Kidney capillary endothelial cell (primary cell): ENCODE measurements at places on chromosomes 4 and X.

DNA sequence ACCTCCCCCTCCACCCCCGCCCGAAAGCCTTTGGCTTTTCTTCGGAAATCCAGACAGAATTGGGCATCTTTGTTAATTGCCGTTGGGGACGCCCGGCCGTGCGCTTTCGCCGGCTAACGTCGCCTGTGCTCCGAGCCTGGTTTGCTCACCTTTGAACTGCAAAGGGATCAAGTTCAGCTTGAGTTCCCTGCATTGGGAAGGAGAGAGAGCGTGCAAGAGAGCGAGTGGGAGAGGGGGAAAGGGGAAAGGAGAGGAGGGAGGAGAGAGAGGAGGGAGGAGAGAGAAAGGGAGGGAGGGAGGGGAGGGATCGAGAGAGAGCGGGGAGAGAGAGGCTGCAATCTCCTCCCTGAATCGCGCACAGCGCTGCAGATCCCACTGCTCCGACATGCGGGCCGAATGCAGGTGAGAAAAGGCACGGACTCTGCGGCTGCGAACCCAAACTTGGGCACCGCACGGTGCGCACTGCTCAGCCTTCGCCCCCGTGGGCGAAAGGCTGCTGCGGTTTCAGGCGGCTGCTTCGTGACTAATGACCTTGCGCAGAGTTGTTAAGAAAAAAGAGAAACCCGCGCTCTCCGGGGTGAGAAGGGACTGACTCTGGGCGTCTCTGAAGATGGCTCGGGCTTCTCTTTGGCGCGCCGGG is at the start of gene PCDH7:
TSS of gene PCDH7 (plus strand) at position 349 of the 640 bp plus-strand sequence. CDS start 1,054 bp downstream, outside the sequence.
- DNase-seq, result peak; percentile 30

DNA sequence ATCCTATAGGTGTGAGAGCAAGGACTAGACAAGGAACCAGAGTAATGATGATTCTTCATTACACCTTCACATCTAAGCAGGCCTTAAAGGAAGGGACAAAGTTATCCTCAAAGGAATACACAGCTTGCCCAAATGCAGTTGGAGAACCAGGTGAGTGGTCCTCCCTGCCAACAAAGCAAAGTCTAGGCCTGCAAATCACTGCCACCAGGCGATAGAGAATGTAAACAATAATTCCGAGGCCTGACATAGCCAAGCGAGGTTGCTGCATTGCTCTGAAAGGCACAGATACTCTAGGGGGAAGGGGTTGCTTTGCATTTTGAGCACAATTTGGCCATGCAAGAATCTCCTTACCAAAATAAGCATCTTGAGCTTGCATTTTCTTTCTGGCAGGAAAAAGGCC is 178.2 kb upstream of the FAT1 start:
- no peak for DNase-seq

DNA sequence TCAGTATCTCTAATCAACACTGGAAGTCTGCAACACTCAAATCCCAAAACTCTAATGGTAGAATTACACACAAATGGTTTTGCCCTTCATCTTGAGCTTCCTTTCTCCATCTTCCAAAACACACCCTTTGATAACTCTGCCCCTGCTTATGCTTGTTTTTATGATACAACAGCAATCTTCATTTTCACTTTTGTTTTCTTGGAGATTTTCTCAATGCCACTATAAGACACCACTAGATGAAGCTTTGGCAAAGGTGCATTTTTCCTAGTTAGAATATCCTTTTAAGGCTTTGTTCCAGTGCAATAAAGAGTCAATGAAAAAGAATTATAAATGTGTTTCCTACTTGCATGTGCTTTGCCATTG is 472.4 kb upstream of the NWD2 start:
- no peak for DNase-seq

- no peak for DNase-seq
Measured at GRCh38 chr4:102543030-102543928, 42.1 kb downstream of the NFKB1 start.

- DNase-seq, result no peak
Measured at GRCh38 chr4:151569650-151570049, 160.7 kb downstream of the FHIP1A start.

GRCh38 chr4:80846210-80846609 is 184.3 kb upstream of the BMP3 start:
- no peak for DNase-seq

DNA sequence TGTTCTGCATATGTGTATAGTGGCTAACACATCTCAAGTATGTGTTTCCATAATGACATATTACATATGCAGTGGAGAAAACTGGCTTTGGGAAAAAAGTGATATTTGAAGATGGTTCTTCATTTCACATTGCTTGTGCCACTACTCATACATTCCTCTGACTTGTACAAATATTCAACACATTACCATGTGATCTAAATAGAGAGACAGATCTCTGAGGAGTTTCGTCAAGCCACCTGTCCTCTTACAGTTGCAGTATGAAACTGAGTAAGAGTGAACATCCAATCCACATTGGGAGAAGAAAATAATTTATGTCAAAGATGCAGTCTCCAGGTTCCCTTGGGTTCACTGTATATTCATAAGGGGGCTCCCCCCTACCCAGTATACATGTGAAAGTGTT is 123.9 kb downstream of the KDR start:
- DNase-seq, result no peak

DNA sequence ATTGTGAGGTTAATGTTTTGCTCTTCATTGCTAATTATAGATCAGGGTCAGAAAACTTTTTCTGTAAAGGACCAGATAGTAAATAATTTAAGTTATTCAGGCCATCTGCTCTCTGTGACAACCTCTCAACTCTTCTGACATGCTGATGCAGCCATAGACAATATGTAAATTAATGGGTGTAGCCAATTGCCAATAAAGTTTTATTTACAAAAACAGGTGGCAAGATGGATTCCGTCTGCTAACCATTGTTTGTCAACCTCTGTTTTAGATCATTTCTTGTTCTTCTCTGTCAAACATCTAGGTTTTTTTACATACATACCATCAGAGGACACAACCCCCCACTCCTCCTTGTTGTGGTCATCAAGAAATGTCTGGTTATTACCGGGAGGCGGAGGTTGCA is 33.7 kb downstream of the ASB9 start:
- DNase-seq, result no peak

- no peak for DNase-seq
Measured at GRCh38 chr4:108762559-108763225, at the start of gene ETNPPL. ETNPPL (minus strand) TSS chr4:108763053; CDS start chr4:108762898, 155 bp downstream.

DNA sequence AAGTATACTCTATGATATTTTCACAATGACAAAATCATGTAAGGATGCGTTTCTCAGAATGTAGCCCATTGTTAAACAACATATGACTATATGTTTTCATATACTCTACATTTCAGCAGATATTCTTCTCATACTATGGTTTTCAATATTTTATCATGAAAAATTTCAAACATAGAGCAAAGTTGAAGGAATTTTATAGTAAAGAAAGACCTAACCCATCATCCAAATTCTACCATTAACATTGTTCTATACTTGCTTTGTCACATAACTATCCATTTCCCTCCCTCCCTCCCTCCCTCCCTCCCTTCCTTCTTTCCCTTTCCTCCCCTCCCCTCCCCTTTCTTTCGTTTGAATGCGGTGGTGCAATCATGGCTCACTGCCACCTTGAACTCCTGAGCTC is 109.4 kb downstream of the FHIP1A start:
- DNase-seq, result no peak

- no peak for DNase-seq
Measured at GRCh38 chr4:123817025-123817688, 420.6 kb downstream of the SPRY1 start.

- DNase-seq, result peak; percentile 90
Measured at GRCh38 chr4:121155893-121156292, 8.2 kb downstream of the TNIP3 start.

- peak; percentile 3 for DNase-seq
Measured at GRCh38 chrX:116204932-116205331, 34.4 kb downstream of the AGTR2 start.

DNA sequence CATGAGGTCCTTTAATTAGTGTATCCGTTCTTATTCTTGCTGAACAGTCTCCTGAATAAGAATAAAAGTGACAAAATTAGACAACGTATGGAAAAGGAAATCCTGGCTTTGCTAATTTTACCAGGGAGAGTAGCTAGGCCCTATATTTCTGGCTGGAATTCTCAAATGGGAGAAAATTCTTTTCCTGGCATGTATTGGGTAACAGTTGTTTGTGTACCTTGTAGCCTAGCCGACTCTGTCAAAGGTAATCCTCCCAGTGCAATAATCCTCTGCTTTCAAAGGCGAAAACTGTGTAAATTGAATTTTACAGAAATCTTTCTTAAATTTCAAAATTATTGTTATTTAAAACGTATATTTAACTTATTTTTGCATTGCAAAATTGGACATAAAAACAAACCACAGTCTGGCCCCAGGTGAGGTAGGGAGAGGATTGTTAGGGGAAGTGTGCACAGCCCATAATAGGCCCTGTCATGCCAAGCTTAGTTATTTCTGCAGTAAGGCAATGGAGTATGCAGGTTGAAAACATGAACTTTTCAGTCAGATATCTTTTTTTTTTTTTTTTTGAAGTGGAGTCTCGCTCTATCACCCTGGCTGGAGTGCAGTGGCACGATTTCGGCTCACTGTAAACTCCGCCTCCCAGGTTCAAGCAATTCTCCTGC is 18.9 kb upstream of the TENM3 start:
- no peak for DNase-seq

GRCh38 chrX:148610328-148610698 is 109.9 kb downstream of the AFF2 start:
- DNase-seq, result no peak

DNA sequence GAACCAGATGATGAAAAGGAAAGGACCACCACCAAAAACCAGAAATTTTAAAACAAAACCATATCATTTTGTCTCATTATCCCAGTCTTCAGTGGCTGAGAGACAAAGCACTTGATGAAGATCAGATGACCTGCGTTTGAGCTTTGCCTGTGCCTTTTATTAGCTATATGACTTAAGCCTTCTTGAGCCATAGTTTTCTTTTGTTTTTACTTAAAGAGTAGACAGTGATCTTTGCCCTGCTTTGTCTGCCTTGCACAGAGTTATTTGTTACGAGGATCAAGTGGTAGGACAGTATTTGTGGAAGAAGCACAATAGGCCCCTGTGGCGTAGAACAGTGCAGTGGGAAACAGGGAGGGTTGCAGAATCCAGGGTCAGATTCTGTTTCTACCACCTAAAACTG is 89.9 kb downstream of the SLC10A6 start:
- DNase-seq, result no peak

GRCh38 chr4:26083987-26084386 is 170.0 kb downstream of the SMIM20 start:
- DNase-seq, result no peak

- no peak for DNase-seq
Measured at GRCh38 chr4:48912349-48912748, 5.8 kb upstream of the OCIAD2 start.

DNA sequence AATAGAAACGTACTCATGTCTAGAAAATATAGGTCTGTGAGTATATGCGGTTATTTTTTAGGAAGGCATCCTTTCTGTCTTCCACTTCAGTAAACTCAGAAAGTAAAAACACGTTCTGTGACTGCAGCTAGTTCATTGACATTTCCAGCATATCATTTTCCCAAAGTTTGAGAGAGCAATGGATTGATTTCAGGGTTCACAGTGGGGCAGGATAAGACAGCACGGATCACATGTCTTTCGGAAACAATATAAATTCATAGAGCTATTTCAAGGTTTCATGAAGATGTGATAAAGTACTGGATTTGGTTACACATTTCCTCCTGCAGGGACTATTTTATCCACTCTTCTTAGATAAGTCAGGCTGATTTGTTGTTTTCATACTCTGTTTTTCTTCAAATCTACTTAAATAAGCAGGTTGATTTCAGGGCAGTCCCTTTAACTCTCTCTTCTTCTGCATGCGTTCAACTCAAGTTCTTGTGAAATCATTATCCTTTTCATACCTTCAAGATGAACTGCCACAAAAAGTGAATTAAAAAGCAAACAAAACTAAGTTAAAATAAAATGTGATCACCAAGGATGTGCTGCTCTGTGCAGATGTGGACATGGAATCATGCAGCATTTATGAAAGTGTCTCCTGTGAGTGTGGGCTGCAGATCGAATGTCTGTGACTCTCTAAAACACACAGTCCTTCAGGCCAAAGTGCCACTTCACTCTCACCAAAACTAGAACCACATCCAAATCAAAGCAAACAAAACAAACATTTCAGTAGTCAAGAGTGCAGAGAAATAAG is 187.7 kb downstream of the UNC5C start:
- DNase-seq, result no peak

- DNase-seq, result no peak
Measured at GRCh38 chr4:101961144-101961543, 170.6 kb downstream of the BANK1 start.

- no peak for DNase-seq
Measured at GRCh38 chr4:176780995-176781738, 11.6 kb downstream of the VEGFC start.

DNA sequence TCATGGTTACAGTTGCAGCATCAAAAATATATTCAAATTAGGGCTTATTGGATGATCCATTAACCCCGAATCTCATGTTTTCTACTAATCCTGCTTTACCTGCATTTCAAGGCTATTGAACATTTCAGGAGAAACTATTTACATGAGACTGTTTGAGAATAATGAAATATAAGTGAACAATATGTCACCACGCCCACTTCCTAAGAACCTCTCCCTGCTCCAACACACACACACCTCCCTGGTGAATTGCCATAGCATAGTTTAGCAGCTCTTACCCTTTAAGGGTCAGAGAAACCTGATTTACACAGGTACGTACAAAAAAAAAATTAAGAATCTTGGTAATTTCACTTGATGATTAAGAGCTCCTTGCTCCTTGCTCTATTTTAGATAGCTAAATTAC is 113.4 kb downstream of the ANXA5 start:
- no peak for DNase-seq

GRCh38 chr4:140829825-140830224 is 73.6 kb upstream of the TBC1D9 start:
- no peak for DNase-seq

DNA sequence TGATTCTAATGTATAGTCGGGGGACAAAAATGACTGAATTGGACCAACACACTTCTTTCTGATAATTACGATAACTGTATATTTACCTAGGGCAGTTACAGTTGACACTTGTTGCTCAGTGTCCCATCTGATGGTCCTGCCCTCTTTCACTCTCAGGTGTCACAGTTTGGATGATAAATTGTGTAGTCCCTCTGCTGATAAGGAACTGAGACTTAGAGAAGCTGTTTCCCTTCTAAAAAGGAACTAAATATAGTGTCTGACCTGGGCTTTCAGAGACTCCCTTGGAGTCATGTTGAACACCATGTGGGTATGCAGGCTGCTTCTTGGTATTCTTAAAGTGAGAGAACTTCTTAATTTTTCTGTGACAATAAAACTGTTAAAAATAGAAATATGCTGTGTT is 23.7 kb upstream of the PNPLA4 start:
- no peak for DNase-seq

DNA sequence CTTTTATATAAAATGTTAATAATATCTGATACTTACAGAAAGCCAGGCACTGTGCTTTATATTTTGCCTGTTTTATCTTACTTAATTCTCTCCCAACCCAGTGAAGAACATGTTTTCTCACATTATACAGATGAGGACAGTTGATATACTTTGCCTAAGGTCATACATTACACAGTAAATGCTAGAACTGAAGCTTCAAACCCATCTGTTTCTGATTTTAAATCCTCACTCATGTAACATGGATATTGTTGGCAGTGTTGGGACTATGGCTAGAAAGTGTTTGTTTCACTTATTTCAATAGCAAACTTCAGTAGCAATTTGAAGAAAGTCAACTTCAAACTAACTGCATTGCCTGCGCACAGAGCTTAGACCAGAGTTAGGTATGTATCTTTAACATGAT is 57.4 kb downstream of the RAPGEF2 start:
- no peak for DNase-seq
